ENCODE measurements at places on chromosomes 12 and 14. TPM values are rescaled to one million over a fixed set of nuclear protein-coding genes. Genes with fewer than 3 reads are reported as not detected.

The KRT81 gene
- not detected for total RNA-seq

GRCh38 chr14:95993768-95994592 lies 45.2 kb upstream of the C14orf132 start:
- peak; percentile 78 for DNase-seq

GRCh38 chr12:119447618-119448017 lies 113.1 kb downstream of the CCDC60 start:
- DNase-seq: no peak

GRCh38 chr14:50943943-50944646 lies at the start of gene PYGL:
TSS of gene PYGL (minus strand) at chr14:50944483. CDS start at chr14:50944403, 80 bp downstream.
- peak; percentile 84 for DNase-seq

The TBX3 gene
- total RNA-seq: 133 TPM

The HIGD1C gene
- total RNA-seq: not detected

GRCh38 chr12:93180566-93180965 lies 197.2 kb upstream of the NUDT4 start:
- DNase-seq: no peak

The CLEC6A gene
- not detected for total RNA-seq

The LUM gene
- 2,030 TPM for total RNA-seq

DNA sequence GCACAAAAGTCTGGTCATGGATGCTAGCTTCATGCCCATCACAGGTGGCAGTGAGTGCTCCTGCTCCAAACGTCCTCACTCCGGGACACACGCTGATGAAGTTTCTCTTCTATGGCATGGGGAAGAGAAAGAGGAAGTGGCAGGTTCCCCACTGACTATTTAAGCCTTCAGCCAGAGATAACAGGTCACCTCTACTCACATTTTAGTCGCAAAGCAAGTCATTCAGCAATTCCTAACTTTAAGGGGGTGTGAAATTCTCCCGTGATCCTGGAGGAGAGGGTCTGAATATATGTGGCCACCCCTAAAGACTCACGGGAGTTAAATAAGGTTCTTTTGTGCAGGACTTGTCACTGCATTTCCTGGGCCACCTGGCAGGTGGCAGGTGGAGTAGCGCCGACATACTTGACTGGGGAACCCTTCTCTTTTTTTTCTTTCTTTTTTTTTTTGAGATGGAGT lies 18.8 kb upstream of the RCOR1 start:
- no peak for DNase-seq

DNA sequence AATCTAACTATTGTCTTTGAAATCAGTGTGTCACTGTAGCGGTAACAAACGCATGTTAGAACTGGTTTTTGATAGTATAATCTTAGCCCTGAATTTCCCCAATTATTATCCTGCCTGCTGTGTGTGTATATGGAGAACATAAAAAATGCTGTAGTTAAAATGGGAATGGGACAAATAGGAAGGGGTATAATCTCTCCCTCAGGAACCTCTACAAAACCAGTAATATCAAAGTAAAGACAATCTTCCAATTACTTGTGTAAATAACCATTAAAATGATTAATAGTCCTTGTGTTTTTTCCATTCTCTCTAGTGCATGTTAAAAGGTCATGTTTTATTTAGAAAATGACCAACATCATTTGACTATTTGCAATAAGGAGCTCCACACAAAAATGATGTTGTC lies 200.1 kb upstream of the TMTC1 start:
- no peak for DNase-seq

- peak; percentile 97 for DNase-seq
Observed at GRCh38 chr14:65412032-65412846, at the start of gene FUT8. TSS of gene FUT8 (plus strand) at chr14:65412730. CDS start at chr14:65561564, 148,834 bp downstream.

DNA sequence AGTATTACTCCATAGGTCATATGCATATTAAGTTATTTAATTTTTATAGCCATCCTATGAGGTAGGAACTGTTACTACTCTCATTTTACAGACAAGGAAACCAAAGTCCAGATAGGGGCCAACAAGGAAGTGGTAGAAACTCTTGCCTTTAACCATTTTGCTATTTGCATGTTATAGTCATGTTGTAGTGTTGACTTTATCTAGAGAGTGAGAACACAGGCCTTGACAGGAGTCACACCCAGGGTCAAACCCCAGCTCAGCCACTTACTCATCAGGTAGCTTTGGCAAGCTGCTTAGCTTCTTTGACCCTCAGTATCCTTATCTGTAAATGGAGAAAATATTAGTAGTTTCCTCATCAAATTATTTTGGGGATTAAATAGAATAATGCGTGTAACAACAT lies 156.2 kb downstream of the CAND1 start:
- peak; percentile 50 for DNase-seq

Data from hepatocyte (in vitro differentiated cells).